Foreskin keratinocyte (primary cell): ENCODE measurements at places on chromosomes 1 and 21.

- no peak for DNase-seq
Observed at GRCh38 chr1:218284377-218284916, 646 bp upstream of the RRP15 start.

GRCh38 chr1:32311709-32312393 is 20.0 kb downstream of the HDAC1 start:
- DNase-seq: no peak

DNA sequence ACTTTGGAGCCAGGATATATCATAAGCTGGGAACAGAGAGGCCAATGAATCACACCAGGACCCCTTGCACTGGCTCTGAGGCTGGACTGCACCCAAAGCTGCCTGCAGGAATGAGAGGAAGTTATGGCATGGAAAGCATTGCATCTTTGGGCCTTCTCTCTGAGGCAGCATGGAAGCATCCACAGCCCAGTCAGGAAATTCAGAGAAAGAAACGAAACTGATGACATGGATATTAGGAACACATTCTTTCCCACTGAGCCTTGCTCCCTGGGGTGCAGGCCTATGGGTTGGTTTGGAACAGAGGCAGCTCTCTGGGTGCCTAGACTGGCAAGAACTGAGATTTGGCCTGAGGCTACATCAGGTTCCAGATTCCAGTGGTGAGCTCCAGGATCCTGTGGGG is 98.6 kb downstream of the NGF start:
- DNase-seq: no peak

GRCh38 chr1:33178836-33179439 is 2.9 kb downstream of the TRIM62 start:
- DNase-seq: no peak

DNA sequence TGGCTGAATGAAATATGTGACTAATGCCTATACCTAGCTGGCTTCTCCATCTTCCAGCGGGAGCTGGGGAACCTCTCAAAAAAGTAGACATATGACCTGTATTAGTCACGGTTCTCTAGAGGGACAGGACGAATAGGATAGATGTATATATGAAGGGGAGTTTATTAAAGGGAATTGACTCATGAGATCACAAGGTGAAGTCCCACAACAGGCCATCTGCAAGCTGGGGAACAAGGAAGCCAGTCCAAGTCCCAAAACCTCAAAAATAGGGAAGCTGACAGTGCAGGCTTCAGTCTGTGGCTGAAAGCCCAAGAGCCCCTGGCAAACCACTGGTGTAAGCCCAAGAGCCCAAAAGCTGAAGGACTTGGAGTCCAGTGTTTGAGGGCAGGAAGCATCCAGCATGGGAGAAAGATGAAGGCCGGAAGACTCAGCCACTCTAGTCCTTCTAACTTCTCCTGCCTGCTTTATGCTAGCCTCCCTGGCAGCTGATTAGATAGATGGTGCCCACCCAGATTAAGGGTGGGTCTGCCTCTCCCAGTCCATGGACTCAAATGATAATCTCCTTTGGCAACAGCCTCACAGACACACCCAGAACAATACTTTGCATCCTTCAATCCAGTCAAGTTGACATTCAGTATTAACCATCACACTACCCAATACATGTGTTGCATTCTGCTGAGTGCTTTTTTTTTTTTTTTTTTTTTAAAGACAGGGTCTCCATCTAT is 19.6 kb downstream of the OLIG1 start:
- DNase-seq: no peak

- no peak for DNase-seq
Observed at GRCh38 chr1:98763488-98764150, 102.1 kb downstream of the SNX7 start.

GRCh38 chr1:99496067-99496466 is 149.8 kb upstream of the PALMD start:
- peak; percentile 2 for DNase-seq

DNA sequence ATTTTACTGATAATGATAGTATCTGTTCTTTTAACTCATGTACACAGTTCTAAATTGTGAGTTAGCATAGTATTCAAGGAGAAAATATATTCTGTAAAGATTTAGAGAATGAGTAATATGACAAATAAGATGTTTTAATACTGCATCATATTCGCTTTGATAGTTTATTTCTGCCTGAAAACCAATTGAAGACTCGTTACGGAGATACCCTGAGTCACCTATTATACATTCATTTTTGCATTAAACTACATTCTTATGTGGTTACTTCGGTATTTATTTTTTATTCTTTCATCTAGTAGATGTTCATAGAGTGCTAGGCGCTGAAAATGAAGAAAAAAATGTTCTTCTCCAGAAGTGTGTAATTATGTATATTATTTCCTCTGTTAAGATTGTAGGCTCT is 5.3 kb downstream of the UHMK1 start:
- DNase-seq: no peak

- DNase-seq: no peak
Observed at GRCh38 chr21:45436351-45437065, 31.5 kb downstream of the COL18A1 start.

- DNase-seq: no peak
Observed at GRCh38 chr1:55879346-55879745, 664.2 kb upstream of the USP24 start.

GRCh38 chr1:172616195-172616594 is 42.7 kb upstream of the FASLG start:
- DNase-seq: no peak

GRCh38 chr1:36089393-36090121 is 865 bp downstream of the ADPRS start:
- peak; percentile 48 for DNase-seq

- DNase-seq: peak; percentile 44
Observed at GRCh38 chr1:28208818-28209441, 23.9 kb downstream of the DNAJC8 start.

- DNase-seq: no peak
Observed at GRCh38 chr1:36665478-36666080, 182.9 kb upstream of the CSF3R start.

- peak; percentile 85 for DNase-seq
Observed at GRCh38 chr1:232127190-232127589, 500.6 kb downstream of the DISC1 start.

- no peak for DNase-seq
Observed at GRCh38 chr1:76577525-76578185, 289.6 kb upstream of the ST6GALNAC5 start.

- peak; percentile 21 for DNase-seq
Observed at GRCh38 chr1:32063261-32063681, 9.5 kb upstream of the TMEM39B start.

DNA sequence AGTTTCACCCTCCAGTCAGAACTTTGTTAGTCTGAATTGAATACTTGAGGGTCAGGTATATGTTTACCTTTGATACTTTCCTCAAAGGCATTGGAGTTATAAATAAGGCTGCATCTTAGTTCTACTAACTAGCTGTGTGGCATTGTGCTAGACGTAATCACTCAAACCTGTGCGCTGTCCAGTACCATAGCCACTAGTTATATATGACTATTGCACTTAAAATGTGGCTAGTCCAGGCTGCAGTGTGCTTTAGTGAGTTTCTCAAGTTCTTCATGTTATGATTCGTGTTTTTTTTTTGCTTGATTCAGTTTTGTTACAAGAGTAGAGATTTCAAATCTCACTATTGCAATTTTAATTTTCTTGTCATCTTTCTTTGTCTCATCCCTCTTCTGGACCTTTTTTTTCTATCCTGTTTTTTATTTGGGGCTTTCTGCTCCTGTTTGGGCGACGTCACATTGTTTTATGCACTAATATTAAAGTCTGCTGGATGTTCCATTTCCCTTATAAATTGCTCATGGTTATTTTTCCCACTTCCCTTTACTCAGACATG is 5.7 kb downstream of the MAN1A2 start:
- no peak for DNase-seq
